Breast epithelium (tissue), 4 donors: ENCODE measurements at places on chromosomes 7 and 10. TPM values are rescaled to one million over a fixed set of nuclear protein-coding genes. Genes with fewer than 3 reads are reported as not detected.

GRCh38 chr7:72016574-72016973, 395.6 kb downstream of the CALN1 start:
- DNase-seq = no peak

TAS2R4 gene
- total RNA-seq = 2.0 TPM

NUTM2B gene
- total RNA-seq = 0.33 TPM

DNA sequence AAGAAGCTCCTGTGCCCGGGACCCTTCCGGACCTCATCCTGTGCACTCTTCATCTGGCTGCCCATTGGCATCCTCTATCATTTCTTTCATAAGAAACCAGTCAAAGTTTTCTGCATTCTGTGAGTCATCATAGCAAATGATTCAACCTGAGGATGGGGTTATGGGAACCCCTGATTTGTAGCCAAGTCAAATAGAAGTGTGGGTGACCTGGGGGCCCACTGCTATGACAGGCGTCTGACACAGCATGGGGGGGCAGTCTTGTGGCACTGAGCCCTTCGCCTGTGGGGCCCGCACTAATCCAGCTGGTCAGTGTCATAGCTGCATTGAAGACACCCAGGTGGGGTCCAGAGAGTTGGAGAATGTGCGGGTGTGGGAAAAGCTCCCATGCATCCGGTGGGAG, 230.4 kb downstream of the USP6NL start:
- no peak for DNase-seq

GRCh38 chr7:132022188-132022587, 465.8 kb upstream of the PODXL start:
- DNase-seq = no peak

PCLO gene
- total RNA-seq = 5.3 TPM

GRCh38 chr7:120933475-120933874, 17.1 kb upstream of the ING3 start:
- DNase-seq = no peak

DNA sequence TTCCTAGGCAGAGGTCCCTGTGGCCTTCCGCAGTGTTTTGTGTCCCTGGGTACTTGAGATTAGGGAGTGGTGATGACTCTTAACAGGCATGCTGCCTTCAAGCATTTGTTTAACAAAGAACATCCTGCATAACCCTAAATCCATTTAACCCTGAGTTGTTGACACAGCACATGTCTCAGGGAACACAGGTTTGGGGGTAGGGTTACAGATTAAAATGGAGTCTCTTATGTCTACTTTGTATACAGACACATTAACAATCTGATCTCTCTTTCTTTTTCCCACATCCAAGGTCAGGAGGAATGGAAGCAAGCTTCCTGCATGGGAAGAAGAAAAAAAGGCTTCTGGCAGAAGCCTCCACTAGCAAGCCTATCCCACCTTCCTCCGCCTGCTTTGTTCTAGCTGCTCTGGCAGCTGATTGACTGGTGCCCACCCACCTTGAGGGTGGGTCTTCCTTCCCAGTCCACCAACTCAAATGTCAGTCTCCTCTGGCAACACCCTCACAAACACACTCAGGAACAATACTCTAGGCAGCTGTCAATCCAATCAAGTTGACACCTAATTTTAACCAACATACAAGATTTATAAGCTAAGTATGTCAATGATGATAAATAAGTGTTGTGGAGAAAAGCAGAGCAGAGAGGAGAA, 176.5 kb upstream of the CCZ1B start:
- no peak for DNase-seq

GRCh38 chr7:44375236-44375699, 49.9 kb upstream of the CAMK2B start:
- DNase-seq = no peak

- DNase-seq = no peak
Observed at GRCh38 chr10:20254078-20254477, 437.8 kb downstream of the PLXDC2 start.

- DNase-seq = no peak
Observed at GRCh38 chr10:125990974-125991373, 94.6 kb downstream of the FANK1 start.

GDF2 gene
- total RNA-seq = not detected

NAT16 gene
- not detected for total RNA-seq

DNA sequence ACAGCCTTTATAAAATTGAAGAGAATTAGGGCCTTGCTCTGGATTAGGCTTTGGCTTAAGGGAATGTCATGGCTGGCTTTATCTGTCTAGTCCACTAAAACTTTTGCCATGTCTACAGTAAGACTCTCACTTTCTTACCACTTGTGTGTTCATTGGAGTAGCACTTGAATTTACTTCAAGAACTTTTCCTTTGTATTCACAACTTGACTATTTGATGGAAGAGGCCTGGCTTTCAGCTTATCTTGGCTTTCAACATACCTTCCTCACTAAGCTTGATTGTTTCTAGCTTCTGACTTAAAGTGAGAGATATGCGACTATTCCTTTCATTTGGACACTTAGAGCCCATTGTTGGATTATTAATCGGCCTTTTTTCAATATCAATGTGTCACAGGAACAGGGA, 96.1 kb downstream of the TPST1 start:
- DNase-seq = no peak

- DNase-seq = peak; percentile 51
Observed at GRCh38 chr10:110336111-110336721, 31.5 kb upstream of the SMNDC1 start.

OR2A5 gene
- not detected for total RNA-seq

DNA sequence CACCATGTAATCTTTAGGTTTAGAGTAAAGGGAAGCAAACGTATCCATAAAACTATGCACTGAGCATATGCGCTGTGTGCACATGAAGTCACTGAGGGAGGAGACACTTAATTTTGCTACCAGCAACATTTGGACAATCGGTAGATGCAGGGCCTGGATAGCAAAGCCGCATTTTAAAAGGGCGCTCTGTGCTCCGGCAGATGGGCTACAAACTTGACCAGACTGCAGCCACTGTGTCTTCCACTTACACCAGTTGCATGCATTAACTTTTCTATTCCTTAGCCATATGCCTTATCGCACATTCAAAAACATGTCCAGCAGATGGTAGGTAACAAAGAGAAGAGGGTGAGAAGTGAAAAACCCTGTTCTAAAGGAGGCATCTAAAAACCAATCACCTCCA, 18.3 kb downstream of the FAM171A1 start:
- DNase-seq = no peak

DNA sequence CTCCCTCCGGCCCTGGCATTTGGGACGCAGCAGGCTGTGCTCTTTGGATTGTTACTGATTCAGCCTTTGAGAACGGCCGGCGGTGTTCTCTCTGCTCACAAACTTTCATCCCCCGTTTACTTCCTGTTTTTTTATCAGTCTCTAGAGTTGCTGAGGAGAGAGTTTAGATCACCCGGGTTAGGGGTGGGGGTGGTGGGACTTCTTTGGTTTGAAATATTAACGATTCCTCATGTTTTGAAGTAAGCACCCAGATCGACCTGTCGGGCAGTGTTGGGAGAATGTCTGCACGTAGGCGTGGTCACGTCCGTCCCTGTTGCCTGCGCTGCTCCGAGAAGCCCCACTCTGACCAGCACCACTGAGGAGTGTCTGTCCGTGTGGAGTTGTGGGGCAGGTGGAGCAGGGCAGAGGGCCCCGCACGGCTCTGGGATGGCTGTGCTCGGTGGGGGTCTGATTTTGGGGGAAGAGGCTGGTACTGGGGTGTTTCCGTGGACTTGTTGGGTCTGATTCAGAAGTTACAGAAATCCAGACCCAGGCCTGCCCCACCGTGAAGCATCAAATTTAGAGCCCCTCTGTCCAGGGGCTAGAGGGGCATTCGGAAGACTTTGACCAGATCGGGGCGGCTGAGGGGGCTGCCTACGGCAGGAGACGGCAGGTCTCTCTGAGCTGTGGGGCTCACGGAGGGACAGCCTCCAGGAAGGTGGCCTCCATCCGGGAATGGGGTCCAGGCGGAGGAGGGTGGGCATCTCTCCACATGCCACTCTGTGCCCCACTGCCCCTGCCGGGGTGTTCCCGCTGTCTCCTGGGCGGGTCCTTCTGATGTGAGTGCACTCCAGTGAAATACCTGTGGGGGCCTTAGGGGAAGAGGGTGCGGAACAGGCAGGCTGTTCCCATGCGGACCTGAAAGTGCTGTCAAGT, 7.4 kb downstream of the INPP5A start:
- DNase-seq = no peak

DNA sequence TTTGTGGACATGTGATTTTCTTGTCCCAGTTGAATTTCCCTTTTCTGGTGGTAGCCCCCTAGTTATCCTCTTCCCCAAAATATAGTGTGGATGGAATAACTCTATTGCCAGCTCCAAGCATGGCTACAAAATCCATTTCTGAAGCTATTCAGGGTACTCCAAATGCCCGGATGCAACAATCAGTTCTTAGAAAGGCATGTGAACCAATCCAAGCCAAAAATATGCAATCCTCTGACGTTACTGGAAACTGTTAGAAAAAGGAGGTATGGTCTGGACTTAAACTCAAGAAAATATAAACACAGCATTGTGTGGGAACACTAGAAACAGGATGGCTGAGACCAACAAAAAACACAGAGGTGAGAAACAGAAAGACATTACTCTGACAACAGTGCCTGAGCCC, 347.0 kb downstream of the GPAM start:
- DNase-seq = no peak

DNA sequence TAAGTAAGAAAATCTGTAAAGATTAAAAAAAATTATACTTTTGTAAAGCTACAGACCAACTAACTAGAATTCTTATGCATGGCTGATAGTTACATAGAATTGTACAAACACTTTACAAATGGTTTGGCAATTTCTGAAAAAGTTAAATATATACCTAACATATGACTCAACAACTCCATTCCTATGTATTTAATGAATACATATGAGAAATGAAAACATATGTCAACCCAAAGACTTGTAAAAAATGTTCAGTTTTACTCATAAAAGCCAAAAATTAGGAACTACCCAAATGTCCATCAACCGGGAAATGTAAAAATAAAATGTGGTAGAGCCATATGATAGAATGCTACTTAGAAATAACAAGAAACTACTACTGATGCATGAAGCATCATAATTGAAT, 152.6 kb upstream of the NRG3 start:
- DNase-seq = no peak

FRMPD2 gene
- total RNA-seq = 4.6 TPM

GRCh38 chr7:2405201-2405600, 1.8 kb downstream of the CHST12 start:
- no peak for DNase-seq

GRCh38 chr10:119333146-119333792, 125.9 kb downstream of the GRK5 start:
- DNase-seq = no peak

BLNK gene
- total RNA-seq = 2.9 TPM

- no peak for DNase-seq
Observed at GRCh38 chr7:151367284-151367683, 25.7 kb downstream of the NUB1 start.

DNA sequence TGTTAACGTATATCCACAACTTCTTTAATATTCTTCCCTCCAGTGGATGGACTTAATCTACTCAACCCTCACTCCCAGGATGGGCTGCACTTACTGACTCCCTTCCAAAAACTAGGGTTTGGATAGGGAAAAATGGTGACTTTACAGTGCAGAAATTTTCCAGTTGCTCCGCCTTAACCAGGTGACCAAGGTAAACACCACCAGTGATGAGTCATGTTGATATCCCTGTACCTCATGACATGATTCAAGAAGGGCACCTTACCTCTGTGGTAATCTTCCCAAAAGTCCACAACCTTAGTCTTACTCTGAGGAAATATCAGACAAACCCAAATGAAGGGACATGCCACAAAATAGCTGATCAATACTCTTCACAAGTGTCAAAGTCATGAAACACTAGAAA, 3.5 kb upstream of the GSTK1 start:
- DNase-seq = no peak

DNA sequence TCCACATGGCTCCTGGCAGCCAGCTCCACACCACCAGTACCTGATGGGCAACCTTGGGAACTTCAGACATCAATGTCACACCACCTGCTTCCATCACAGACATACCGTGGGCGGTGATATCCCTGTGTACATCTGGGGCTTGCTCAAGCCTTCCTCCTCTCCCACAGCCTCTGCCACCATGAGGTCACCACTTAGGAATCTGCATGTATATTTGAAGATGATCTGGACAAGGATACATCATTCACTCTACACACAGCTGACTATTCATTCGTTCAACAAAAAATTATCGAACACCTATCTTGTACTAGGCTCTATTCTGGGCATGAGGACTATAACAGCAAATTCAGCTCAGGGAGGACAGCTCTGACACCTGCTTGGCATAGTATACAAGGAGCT, 6.8 kb downstream of the DLG5 start:
- DNase-seq = no peak

SLC16A9 gene
- total RNA-seq = 1.2 TPM

- no peak for DNase-seq
Observed at GRCh38 chr10:102859911-102860310, 5.9 kb downstream of the BORCS7 start.

GRCh38 chr7:100446040-100446439, 9.7 kb upstream of the PPP1R35 start:
- DNase-seq = no peak

- no peak for DNase-seq
Observed at GRCh38 chr10:130497056-130498010, 361.1 kb downstream of the GLRX3 start.

GRCh38 chr7:151968357-151968756, 12.1 kb downstream of the GALNTL5 start:
- DNase-seq = no peak

- DNase-seq = no peak
Observed at GRCh38 chr7:114530057-114530611, 115.5 kb downstream of the FOXP2 start.

DNA sequence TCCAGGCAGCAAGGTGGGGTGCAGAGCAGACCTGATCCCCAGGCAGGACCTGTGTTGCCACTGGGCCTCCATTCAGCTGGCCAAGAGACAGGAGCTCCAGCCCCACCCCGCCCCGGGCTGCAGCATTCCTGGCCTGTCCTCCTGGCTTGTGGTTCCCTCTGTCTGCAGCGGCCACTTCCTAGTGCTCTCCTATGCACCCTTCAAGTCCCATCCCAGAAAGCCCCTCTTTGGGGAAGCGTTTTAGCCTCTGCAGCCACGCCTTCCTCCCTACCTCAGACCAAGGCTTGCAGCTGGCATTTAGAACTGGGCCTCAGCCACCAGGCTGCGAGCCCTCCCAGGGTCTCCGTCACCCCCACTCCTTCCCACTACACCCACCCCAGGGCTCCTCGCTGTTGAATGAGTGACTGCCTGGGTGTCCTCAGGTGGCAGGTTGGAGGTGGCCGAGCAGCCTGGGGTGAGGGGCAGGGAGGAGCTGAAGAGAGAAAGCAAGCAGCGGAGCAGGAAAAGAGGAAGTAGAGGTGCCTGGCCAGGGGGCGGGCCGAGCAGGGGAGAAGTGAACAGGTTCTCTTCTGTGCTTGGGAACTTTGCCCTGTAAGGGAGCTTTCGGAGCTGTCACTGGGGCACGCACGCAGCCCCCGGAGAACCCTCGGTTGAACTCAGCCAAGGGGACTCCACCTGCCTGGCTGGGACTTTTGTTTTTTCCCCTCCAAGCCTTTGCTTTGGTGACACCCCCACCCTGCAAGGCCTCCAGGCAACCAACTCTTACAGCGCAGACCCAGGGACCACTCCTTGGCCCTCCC, 109.1 kb upstream of the TNRC18 start:
- peak; percentile 88 for DNase-seq
